ENCODE measurements at places on chromosomes 3 and 15.

DNA sequence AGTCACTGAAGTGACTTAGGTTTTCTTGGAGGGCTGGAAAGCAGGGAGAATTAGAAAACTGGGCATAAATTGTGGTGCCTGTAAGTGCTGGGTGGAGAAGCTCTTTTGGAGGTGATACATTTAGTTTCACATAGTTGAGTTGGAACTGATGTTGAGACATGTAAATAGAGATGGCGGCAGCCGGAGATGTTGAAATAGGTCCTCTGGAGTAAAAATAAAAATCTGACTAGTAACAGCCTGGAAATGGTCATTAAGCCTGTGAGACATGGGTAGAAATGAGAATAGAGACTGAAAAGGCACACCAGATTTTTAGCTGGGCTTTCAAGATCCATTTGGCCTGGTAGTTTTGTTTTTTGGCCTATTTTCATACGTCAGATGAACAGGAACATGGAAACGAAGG is 2.9 kb upstream of the NIT2 start:
- no peak for DNase-seq

DNA sequence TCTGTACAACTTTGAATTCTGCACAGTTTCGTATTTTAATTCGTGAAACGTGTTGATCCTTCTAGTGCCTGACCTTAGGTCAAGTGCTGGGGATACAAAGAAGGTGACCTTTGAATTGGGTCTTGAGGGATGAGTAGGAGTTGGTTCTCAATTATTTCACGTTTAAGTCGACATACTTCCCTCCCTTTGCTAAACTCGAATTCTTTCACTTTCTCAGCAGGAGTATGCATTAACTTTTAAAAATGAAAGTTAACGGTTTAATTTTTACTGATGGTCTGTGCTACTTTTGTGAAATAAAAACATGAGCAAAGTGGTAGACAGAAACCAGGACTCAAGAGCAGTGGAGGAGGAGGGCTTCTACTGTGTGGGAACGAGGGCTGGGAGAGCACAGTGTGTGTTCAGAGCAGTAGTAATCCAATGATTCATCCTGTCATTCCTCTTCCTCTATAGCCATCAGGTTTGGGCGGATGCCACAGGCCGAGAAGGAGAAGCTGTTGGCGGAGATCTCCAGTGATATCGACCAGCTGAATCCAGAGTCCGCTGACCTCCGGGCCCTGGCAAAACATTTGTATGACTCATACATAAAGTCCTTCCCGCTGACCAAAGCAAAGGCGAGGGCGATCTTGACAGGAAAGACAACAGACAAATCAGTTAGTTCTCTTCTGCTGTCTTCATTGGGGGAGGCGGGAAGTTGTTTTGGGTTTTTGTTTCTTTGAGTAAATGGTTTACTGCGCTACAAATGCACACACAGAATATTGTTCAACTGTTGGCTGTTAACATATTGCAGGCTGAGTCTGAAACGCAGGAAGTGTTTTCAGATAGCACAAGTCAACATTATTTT is 78.6 kb upstream of the TSEN2 start:
- peak; percentile 83 for DNase-seq

GRCh38 chr3:41574900-41575299 is 375.6 kb downstream of the CTNNB1 start:
- DNase-seq, result no peak

- DNase-seq, result no peak
Measured at GRCh38 chr3:194979173-194979572, 291.8 kb downstream of the XXYLT1 start.

Measured in urothelium cell line (cell line).